ENCODE measurements at places on chromosomes 13 and 19.

GRCh38 chr19:46759817-46760333 is 13.6 kb upstream of the STRN4 start:
- DNase-seq: peak; percentile 99

DNA sequence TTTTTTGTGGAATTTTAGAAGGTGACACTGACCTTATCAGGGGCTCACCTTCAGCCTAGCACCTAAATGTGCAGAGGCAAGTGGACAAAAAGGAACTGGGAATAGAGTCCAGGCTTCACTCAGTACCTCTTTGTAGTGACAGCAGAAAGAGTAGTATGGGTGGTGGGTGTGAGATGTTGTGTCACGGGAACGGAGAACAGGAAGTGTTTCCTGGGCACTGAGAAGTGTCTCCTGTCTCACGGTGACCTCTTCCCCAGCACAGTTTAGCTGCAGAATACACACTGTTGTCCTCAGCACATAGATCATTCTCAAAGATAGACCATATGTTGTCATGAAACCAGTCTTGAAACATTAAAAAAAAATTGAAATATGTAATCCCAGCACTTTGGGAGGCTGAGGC is 17.5 kb upstream of the LGALS14 start:
- no peak for DNase-seq

DNA sequence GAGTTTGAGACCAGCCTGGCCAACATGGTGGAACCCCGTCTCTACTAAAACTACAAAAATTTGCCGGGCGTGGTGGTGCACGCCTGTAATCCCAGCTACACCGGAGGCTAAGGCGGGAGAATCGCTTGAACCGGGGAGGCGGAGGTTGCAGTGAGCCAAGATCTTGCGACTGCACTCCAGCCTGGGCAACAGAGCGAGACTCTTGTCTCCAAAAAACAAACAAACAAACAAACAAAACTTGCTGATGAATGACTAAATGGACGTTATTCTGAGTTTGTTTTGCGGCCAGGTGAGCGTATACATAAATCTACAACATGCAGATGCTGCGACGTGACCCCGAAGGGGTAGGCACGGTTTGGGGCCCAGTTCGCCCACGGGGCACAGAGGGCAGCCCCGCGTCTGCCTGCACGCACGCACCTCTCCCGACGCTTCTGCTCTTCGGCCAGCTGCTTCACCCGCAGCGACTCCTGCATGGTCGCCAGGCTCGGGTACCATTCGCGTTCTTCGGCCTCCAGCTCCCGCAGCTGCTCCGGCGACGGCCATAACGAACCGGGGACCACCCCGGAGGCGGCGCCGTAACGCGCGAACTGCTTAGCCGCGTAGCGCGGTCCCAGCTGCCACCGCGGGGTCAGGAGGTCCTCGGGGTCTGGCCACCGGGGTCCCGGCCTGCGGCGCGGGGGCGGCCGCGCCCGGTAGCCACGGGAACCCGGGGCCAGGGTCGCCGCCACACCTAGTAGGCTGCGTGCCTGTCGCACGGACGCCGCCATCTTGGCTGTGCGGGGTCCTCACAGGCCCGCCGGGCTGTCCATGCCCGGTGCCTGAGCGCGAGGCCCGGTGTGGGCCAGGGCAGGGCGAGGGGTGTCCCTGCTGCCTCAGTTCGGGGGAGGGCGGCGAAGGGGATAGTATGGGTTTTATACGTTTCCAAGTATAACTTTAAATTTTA is at the start of gene GADD45GIP1:
Gene GADD45GIP1 (minus strand): TSS at position 778 of the 943 bp plus-strand sequence. CDS start 11 bp downstream, at position 767.
- DNase-seq: peak; percentile 44

DNA sequence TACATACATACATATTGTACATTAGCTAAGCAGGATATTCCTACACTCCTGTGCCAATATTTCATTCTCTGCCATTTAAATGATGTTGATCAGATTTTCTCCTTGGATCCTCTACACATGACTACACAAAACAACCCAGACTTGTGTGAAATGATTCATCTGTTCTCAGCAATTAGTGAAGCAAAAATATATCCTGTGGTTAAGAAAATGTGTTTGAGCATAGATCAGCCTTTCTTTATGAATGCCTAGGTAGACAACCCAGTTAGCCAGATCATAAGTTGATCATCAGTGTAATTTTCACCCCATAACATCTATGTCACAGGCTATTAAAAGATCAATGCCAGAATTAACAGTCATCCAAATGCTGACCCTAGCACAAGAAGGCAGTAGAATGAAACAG is 275.2 kb upstream of the EDNRB start:
- no peak for DNase-seq

DNA sequence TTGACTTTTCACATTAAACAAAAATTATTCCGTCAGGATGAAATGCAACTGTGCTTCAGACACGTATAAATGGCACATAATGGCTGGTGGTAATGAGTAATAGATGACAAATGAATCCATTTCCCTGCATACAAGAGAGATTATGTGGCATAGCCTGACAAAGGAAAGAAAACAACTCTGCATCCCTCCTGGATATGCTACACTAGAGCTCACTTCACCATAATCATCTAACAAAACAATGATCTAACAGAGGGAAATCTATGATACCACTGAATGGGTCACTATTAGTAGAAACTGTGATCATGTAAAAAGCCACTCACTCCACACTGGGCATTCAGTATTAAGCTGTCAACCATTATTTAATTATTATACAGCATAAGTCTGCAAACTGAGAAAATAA is 1498.4 kb downstream of the EFNB2 start:
- no peak for DNase-seq

DNA sequence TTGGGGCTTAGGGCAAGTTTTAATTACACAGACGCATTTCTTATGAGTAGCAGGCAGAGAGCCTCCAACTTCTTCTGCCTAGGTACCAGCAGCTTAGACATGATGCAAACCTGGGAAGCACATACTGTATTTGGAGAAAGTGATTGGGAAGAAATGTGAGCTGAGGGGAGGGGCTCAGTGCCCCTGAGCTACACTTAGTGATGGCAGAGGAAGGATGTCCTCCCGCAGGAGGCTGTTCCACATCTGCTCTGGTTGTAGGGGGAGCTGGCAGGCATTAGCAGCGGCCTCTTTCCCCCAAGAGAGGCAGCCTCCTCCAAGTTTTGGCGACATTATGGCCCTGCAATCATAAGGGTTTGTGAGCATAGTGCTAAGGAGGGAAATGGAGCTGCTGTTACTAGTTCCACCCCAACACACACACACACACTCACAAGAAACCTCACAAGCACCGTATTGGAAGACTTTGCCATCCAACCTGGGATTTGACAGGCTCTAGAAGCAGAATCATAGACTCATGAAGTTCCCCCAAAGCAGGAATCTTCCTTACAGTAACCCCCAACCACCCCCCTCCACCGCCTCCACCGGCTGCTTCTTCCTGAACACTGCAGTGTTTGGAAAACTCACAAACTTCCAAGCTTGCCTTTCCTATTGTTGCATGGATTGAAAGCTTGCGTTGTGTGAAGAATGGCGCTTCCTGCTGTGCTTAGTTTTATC is 3.3 kb downstream of the ALOX5AP start:
- DNase-seq: no peak

GRCh38 chr13:107969546-107969945 is 245.8 kb downstream of the LIG4 start:
- no peak for DNase-seq
